ENCODE measurements at places on chromosomes 4 and X. TPM values are rescaled to one million over a fixed set of nuclear protein-coding genes. Genes with fewer than 3 reads are reported as not detected.

GRCh38 chr4:76687746-76688448 lies 210.0 kb downstream of the SOWAHB start:
- no peak for DNase-seq

SMIM31 gene
- total RNA-seq: not detected

DRD5 gene
- not detected for total RNA-seq

DNA sequence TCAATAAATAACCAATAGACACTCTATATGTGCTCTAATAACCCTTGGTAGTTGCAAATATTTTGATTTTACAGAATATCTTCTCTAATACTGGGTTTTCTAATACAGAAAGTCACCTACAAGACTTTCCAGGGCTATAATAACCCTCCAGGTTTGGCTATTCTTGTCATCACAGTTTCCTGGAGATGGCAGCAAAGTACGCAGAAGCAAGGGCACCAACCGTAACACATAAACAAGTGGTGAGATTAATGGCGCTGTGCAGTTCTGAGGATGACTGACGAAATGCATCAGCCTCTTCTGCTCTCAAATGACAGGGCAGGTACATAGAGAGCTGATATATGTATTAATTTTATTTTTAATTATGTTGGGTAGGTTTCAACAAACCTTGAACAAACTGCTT lies 122.4 kb downstream of the C4orf33 start:
- DNase-seq: no peak

GRCh38 chrX:118756101-118756500 lies 28.7 kb downstream of the IL13RA1 start:
- DNase-seq: no peak

DNA sequence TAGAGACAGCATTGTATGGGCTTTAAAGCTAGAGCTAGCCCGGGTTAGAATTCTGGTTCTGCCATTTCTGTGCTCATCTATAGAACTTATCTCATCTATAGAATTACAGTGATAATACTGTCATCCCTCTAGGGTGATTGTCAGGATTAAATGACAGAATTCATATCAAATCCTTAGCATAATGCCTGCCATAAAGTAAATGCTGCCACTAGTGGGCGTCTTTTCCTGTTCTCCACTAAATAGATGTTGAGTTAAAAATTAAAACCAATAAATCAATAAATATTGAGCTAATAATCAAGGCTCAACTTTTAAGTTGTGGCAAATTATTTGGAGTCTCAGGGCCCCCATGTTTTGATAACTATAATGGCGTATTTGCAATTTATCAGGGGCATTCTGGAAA lies 19.7 kb downstream of the GRIA3 start:
- no peak for DNase-seq

- DNase-seq: no peak
Measured at GRCh38 chr4:172270397-172270796, 457.2 kb downstream of the GALNTL6 start.

DNA sequence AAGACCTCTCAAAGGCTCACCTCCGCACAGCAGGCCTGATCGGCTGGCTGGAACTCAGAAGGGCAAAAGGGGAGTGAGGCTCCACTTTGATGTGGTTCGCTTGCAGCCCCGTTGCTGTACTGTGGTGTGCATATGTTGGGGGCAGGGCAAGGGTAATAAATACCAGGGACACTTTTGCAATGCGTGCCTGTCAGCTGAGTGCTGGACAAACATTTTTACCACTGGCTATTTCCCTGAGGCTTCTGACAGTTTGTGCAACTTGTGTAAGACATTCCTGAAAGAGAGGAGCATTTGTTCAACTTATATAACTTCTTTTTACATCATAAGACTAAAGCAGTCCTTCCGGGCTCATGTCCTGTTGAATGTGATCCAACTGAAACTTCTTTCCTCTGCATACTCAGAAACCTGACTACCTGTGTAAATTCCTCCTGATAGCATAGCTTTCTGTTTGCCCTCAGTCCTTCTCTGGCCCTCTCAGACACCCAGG lies 82.3 kb downstream of the SPRY1 start:
- peak; percentile 61 for DNase-seq

DNA sequence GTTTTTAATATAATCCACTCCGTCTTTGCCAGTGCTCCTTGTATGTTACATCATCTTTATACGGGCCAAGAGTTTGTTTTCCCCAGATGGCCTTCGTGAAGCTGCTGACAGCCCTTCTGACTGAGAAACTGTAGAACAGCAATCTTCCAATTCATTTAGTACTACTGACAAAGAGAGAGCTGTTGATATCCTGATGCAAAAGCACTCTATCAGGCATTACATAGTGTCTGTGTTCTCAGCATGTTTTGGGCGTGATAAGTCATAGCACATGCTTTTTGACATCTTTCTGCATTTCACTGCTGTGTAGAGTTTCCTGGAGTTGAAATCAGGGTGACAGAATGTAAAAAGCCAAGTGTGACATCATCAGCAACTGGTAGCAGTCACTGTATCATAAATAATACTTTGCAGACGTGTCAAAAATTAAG lies 746.3 kb upstream of the FAM241A start:
- DNase-seq: no peak

MED12 gene
- total RNA-seq: 65.9 TPM

DNA sequence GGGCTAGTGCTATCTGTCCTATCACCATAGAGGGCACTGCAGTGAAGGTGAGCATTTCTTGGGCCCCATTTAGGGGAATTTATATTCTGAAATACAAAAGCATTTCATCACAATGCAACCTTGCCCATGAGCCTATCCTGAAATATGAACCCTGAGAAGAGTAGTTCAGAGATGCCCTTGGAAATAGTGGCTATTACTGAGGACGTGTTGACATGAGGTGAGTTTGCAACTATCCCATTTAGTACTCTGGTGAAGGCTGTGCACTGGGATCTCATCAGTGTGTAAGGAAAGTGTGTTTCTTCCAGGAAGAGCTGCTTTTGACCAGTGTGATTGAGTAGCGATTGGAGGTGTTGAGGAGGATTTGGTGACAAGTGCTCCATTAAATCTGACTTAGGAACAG lies 149.3 kb upstream of the EOLA2 start:
- DNase-seq: no peak

GABRG1 gene
- total RNA-seq: not detected

DNA sequence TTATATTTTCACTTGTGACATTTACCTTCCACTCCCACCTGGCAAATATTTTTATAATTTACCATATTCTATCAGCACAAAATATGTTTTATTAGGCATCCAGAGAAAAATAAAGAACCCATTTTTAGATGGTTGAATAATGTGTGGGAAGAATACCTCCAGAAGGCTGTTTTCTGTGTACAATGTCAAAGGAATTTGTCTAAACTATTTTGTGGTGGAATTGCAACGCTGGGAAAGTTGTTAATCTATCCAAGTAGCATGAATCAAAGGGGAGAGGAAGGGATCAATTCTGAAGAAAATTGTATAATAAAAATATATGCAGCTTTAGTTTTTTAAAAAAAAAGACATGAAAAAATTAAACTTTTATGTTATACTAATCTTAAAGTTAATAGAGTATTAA lies 706.5 kb downstream of the FSTL5 start:
- DNase-seq: no peak

LRIT3 gene
- total RNA-seq: 0.09 TPM

XG gene
- total RNA-seq: not detected

DNA sequence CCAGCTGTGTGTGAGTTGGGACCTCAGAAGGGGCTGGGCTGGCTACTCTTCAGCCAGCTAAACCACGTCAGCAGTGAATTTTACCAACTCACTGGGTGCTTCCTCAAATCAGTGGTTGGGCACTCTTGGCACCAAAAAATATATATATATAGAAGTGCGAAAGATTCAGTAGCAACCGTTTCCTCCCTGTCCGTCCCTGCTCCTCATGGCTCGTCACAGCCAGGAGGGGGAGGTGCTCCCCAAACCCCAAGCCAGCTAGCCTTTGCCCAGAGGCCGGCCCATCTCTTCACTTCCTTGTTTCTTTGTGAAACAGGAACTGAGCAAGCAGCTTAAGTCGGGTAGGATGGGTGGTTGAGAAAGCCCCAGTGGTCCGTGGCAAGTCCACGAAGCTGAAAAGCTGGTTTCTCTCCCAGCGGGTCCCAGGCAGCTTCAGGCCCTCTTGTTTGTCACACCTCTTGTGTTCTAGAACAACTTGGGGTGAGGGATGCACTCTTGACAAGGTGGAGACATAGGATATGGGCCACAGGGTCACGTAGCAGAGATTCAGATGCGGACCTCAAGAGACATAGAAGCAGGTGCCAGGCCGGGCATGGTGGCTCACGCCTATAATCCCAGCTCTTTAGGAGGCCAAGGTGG lies 6.8 kb upstream of the SASH3 start:
- peak; percentile 81 for DNase-seq

GRCh38 chrX:23387550-23388184 lies 53.0 kb downstream of the PTCHD1 start:
- no peak for DNase-seq

DNA sequence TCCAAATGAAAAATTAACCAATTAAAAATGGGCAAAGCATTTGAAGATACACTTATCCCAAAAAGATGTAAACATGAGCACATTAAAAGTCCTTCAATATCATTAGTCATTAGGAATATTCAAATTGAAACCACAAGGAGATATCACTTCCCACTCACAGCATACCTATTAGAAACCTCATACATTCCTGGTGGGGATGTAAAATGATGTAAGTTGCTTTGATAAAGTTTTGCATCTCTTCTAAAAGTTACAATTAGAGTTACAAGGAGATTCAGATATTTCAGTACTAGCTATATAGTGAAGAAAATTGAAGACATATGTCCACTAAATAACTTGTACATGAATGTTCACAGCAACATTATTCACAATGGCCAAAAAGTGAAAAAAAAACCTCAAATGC lies 1109.3 kb upstream of the LCORL start:
- DNase-seq: no peak

DNA sequence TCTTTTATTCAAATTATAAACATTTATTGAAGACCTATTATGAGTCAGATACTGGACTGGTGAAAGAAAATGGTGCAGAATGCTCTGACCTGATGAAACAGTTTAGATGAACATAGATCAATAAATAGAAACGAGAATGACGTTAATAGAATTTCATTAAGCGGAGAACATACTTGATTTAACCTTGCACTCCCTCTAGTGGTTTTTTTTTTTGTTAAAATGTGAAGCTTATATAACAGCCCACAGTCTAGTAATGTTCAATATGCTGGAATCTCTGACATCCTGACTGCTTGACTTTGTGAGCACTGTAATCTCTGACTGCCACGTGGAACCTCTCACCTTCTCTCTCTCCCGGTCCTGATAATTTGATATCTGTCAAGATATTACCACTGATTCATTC lies 32.3 kb downstream of the HDAC8 start:
- no peak for DNase-seq

All from activated CD4-positive, alpha-beta T cell treated with anti-CD3 and anti-CD28 coated beads, Interleukin-2, amount 10 ng/mL, durations not matched to agents 24 days and 14 days (primary cell).